ENCODE measurements at places on chromosomes 11 and 22.
A peak's percentile ranks its signal among the peaks of the same experiment; 100 is the strongest.

DNA sequence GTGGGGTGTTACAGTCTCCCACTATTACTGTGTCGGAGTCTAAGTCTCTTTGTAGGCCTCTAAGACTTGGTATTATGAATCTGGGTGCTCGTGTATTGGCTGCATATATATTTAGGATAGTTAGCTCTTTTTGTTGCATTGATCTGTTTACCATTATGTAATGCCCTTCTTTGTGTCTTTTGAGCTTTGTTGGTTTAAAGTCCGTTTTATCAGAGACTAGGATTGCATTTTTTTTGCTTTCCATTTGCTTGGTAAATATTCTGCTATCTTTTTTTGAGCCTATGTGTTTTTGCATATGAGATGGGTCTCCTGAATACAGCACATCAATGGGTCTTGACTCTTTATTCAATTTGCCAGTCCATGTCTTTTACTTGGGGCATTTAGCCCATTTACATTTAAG, 97.6 kb downstream of the PDE3B start:
- DNase-seq, result no peak

DNA sequence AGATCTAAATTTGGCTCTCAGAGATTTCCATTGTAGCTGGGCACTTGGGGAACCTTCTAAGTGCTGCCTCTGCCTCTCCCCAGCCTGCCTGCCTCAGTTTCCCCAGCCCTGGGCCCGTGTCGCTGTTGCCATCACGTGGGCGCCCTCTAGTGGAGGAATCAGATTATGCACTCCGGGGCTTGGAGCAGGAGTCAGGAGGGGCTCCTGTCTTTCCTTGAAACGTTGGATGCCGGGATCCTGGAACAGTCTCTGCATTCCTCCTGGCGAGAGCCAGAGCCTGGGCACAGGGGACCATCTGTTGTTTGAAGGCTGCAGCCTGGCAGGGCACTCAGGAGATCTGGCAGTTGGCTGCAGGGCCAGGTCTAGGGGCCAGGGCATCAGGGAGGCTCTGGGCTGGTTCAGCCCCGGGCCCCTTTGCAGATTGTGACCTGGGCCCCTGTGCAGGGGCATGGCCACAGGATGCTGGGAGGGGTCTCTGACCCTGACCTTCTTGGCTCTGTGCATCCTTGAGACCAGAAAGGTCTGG, 71.6 kb downstream of the LRP5 start:
- no peak for DNase-seq

GRCh38 chr11:103690356-103690755, 346.1 kb upstream of the DDI1 start:
- DNase-seq, result no peak

- DNase-seq, result no peak
Observed at GRCh38 chr11:79956061-79956460, 515.2 kb upstream of the TENM4 start.

- peak; percentile 15 for DNase-seq
Observed at GRCh38 chr22:37077802-37078448, 26.4 kb downstream of the KCTD17 start.

- DNase-seq, result no peak
Observed at GRCh38 chr22:19750507-19751490, 9.8 kb upstream of the TBX1 start.

DNA sequence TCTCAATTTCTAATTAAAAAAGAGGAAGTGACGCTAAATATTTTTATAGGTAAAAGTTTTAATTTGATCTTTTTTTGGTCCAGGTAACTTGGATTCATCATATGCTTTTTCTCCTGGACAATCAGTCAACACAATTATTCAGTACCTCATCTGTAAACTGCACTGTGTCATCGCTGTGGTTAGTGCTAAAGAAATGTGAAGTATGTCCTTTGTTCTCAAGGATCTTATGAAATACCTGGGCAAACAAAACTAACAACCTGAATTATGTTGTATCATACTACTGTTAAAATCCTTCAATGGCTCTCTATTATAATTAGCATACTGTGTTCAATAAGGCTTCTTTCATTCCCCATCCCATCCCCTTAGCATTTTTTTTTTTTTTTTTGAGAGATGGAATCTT, 19.9 kb upstream of the SCN3B start:
- DNase-seq, result no peak

DNA sequence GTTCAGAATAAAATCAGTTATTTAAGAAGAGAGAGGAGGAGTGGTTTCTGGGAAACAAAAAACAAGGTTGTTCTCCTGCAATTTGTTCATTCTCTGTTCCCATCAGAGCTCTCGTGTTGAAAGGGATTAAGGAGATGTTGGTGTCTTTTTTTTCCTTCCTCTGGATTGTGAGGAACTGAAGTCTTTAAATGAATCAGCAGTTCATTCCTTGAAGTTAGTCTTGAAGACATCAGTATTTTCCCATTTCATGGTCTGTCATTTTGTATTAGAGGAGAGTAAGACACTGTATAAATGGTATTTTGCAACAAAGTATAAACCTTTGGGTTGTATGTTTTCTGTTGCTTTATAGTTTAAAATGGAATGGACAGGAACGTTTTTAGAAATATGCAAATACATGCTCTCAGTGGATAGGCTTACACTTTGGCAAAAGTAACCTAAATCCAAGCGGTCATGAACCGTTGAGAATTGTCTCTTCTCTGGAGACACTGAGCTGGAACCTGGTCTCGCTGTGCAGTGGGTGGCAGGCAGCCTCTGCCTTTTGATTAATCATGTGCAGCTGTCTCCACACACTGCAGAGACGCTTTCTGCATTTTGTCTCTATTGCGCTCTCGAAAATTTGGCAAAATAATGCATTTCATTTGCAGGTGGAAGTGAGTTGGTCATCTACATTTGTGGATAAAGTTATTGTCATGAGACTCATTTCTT, 33.0 kb downstream of the SAMM50 start:
- DNase-seq, result no peak

GRCh38 chr11:18013790-18014507, 1.1 kb upstream of the SERGEF start:
- DNase-seq, result no peak

DNA sequence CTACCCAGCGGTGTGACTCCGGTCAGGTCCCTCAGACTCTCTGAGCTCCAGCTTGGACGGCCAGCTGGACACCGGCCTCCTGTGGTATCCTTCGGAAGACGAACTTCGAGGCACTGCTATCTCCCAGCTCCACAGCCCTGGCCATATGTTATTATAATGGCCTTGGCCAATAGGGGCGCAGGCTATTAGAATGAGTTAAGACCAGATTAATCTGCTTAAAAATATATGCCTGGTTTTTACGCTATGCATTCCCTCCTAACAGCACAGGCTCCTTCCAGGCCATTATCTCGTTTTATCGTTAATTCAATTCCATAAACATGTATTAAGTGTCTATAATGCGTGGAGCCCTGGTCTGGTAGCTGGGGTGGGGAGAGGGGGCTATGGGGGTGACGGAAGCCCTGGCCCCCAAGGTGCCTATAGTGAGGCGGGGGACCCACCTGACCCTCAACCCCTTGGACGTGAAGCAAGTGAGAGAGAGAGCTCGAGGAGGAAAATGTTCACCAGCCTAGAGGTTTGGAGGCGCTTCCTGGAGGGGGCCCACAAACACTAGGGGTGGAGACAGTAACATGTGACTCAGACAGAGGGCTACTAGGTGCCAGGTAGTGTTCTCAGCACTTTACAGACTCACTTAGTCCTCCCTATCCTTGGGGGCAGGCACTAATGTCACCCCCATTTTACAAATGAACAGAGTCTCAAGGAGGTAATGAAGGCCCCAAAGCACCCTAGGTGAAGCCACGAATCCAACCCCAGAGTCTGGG, 37.5 kb upstream of the TCF20 start:
- DNase-seq, result no peak

- no peak for DNase-seq
Observed at GRCh38 chr11:92759571-92760214, 209.8 kb upstream of the MTNR1B start.

GRCh38 chr11:5514841-5515240, 1.7 kb downstream of the UBQLNL start:
- no peak for DNase-seq

Measured in stromal cell of bone marrow (primary cell).